ENCODE measurements at places on chromosomes 1 and 21. TPM values are rescaled to one million over a fixed set of nuclear protein-coding genes. Genes with fewer than 3 reads are reported as not detected.

Gene AVPR1B
- 0.53 TPM for total RNA-seq

Gene REN
- 193 TPM for total RNA-seq

Gene DYRK3
- 11.6 TPM for total RNA-seq

Gene LCE3E
- not detected for total RNA-seq

Gene NTNG1
- total RNA-seq, result 14.3 TPM

Gene PPP1R12B
- total RNA-seq, result 70.3 TPM

Gene TBX15
- 12.1 TPM for total RNA-seq

Gene PADI2
- total RNA-seq, result 21.5 TPM

Gene LCE1C
- total RNA-seq, result not detected

Gene FMN2
- 2.9 TPM for total RNA-seq

Gene SPRR4
- not detected for total RNA-seq

Gene KPRP
- not detected for total RNA-seq

Gene TEDDM1
- not detected for total RNA-seq

Gene RNU1-3
- 7,909 TPM for total RNA-seq

Gene APOBEC4
- total RNA-seq, result not detected

Gene CCDC181
- total RNA-seq, result 1.5 TPM

Gene IGFN1
- 2.8 TPM for total RNA-seq

Gene EDARADD
- total RNA-seq, result 4.6 TPM

Gene ZNF593
- 25.9 TPM for total RNA-seq

Gene RYR2
- 1.9 TPM for total RNA-seq

Gene C4BPB
- 1.8 TPM for total RNA-seq

Gene CRP
- not detected for total RNA-seq

Gene CA6
- total RNA-seq, result not detected

Gene HORMAD1
- not detected for total RNA-seq

Gene HUNK
- total RNA-seq, result 10.4 TPM

Gene DNASE2B
- not detected for total RNA-seq

Gene KCNT2
- 16.3 TPM for total RNA-seq

Gene DNM3
- total RNA-seq, result 7.6 TPM

Gene SERTAD4
- total RNA-seq, result 2.3 TPM

Gene AMY1B
- total RNA-seq, result not detected

Gene KIF26B
- total RNA-seq, result 81.2 TPM

Gene LHX8
- total RNA-seq, result not detected

Gene AIM2
- total RNA-seq, result 0.41 TPM

Gene TAS1R1
- total RNA-seq, result 0.53 TPM

Gene VANGL2
- total RNA-seq, result 15.5 TPM

Measured in metanephros (tissue), 2 donors.